Suprapubic skin (tissue), 4 donors: ENCODE measurements at places on chromosomes 6 and 20. TPM values are rescaled to one million over a fixed set of nuclear protein-coding genes. Genes with fewer than 3 reads are reported as not detected.

CRISP3 gene
- 17.9 TPM for total RNA-seq

CCN2 gene
- 136 TPM for total RNA-seq

FAM209A gene
- total RNA-seq, result not detected

KCNQ2 gene
- total RNA-seq, result 0.76 TPM

NKX2-4 gene
- not detected for total RNA-seq

CSTF1 gene
- 31.0 TPM for total RNA-seq

OPN5 gene
- total RNA-seq, result not detected

RSPO3 gene
- total RNA-seq, result 3.2 TPM

POLR1C gene
- 38.7 TPM for total RNA-seq

PKIB gene
- 7.4 TPM for total RNA-seq
